ENCODE measurements at places on chromosomes 16 and 17.
A peak's percentile ranks its signal among the peaks of the same experiment; 100 is the strongest.

DNA sequence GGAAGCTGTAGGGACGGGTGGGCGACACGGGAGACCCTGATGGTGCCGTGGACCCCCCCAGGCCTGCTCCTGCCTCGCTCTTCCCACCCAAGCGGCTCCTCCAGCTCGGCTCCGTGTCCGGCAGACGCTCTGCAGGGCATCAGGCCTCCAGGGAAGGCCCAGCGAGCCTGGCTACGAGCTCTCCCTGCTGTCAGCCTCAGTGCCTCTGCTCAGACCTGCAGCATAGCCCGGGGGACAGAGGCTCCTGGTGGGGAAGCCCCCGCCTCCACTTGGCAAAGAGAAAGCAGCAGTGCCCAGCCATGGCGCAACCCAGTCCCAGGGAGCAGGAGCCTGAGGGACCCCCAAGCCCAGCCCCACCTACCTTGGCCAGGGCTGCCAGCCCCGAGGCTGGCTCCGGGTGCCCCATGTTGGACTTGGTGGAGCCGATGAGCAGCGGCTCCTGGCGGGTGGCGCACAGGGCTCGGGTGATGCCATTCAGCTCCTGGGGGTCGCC is 5.9 kb downstream of the FASN start:
- no peak for DNase-seq

DNA sequence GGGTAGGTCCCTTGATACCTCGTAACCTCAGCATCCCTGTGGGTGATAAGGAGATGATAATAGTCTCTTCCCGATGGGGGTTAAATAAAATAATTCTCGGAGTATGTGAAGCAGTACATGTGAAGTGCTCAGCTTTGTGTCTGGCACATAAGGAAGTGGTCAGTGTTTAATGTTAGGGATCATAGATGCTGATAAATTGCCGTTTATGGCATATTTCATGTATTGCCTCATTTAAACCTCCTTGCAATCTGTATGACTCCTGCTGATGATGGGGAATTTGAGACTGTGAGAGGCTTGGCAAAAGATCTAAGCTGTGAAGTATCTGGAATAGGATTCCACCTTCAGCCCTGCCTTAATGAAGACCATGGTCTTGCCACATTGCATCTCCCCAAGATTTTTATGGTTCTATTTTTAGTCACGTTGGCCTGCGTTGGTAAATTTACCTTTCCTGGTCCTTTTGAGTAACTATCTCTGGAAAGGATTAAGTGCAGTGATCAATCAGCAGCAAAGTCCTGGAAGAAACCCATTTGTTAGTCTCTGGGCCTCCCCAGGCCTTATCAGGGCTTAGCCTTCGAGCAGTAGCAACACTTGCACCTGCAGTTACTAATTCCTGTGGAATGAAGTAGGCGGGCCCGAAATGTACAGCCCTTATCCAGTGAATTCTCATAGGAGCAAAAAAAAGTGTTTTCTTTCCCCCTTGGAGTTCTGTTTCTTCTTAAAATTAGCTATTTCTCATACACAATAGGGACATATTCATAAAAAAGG is 144.9 kb downstream of the WWOX start:
- peak; percentile 93 for DNase-seq

DNA sequence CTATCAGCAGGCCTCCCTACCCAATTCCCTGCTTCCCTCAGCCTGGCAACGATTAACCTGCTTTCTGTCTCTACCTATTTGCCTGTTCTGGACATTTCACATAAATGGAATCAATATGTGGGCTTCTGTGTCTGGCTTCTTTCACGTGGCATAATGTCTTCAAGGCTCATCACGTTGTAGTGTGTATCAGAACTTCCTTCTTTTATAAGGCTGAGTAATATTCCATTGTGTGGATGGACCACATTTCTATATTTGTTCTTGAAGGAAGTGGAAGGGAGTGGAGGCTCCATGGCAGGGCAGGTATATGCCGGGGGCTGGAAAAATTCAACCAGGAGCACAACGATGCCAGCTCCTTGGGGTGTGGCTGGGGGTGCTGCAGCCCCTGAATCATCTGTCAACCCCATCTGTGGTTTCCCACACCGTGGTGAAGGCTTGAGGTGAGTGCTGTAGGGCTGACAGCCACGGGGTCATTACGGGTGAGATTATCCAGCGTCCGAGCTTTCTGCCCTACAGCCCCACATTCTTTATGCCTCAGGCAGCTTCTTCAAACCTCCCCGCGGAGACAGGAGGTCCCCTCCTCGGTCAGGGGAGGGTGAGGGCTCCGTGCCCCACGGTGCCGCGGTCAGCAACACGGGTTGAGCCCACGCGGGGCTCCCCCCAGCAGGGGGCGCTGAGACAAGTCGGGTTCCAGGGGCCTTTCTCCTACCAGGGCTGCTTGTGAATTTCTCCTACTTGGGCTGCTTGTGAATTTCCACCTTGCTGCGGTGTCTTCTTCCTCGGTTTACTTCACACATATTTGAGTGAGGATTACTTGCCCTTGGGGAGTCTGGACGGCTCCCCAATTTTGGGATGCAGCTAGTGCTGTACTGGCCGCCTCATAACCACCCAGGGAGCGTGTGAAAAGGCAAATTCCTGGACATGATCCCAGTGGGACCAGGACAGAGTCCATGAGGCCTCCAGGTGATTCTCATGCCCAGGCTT is 18.3 kb upstream of the WFIKKN2 start:
- peak; percentile 77 for DNase-seq

GRCh38 chr17:19410091-19410490 is 941 bp upstream of the RNF112 start:
- DNase-seq, result peak; percentile 24

GRCh38 chr16:66543541-66543940 is 6.4 kb downstream of the TK2 start:
- no peak for DNase-seq

DNA sequence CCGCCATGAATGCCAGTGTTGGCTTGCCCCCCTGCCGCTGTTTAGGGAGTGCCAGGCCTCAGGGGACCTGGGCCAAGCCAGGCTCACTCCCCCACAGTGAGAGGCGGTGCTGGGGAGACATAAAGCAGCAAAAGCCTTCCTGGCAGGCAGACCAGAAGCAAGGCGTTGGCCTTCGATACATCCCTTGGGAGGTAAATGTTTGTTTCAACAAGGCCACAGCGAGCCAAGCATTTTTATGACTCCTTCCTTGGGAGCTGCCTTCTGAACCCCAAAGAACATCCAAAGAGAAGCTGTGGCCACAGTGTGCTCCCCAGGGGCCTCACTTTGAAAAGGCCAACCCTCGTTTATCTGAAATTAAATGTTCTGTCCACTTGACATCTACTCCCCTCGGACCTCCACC is 119.7 kb upstream of the CIBAR2 start:
- no peak for DNase-seq

Measured in Caco-2 (cell line).